Immature natural killer cell (primary cell): ENCODE measurements at places on chromosomes 3 and 15. TPM values are rescaled to one million over a fixed set of nuclear protein-coding genes. Genes with fewer than 3 reads are reported as not detected.

The ATXN7 gene
- polyA plus RNA-seq = 11.3 TPM

The AGBL1 gene
- polyA plus RNA-seq = not detected

- DNase-seq = no peak
These were observed 49.4 kb downstream of the CHCHD6 start for GRCh38 chr3:126753191-126754160.

DNA sequence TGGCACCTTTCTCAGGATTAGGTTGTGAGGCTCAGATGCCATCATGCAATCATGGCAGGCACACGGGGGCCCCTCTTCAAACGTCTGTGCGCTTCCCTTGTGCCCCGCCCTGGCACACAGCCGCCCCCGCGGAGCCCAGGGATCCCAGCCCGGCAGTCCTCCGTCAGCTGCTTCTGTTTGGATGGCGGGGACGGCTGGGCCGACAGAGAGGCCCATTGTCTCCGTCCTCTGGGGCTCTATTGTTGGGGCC, 849 bp upstream of the HDAC11 start:
- no peak for DNase-seq

DNA sequence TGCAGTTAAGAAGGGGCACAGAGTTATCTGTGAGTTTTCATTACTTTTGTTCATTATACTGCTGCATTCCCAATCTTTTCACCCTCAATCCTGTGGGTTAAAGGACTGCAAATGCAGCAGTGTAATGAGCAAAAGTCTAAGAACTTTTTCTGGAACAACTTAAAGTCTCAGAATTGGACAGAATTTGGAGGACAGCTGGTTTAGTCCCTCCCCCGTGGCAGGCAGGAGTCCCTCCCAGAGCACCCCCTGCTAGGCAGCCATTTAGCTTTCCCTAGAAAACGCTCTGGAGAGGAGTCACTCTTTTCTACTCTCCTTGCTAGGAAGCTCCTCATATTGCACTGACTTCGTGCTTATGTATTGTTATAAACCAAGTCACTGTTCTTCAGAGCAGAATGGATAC, 156.3 kb upstream of the UBE2E1 start:
- DNase-seq = no peak

- DNase-seq = no peak
These were observed 68.5 kb downstream of the PLCH1 start for GRCh38 chr3:155676252-155676981.

DNA sequence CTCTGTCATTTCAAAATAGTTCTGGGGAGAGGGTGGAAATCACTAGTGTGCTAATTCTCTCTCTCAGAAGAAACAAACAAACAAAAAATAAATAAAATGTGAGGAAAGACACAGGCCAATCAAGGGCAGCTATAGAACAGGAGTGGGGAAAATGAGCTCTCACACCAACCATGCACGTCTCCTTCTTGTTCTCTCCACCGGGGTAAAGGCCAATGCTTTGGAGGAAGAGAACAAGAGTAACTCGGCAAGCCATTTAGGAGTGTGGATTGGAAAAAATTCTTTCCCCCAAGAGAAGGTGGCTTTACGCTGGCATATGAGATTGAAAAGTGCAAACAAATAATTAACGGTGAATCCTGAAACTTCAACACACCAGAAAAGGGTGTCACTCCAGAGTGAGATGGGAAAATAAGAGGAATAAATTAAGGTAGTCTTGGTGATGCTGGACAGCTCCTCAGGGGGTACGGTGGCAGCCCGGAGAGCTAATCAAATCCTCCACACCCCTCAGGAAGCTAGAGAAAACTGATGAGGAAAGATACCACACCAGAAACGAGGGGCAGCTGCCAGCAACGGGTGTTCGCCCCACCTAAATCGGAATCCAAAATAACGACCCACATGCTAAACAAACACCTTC, 88.0 kb downstream of the RFTN1 start:
- DNase-seq = no peak

- no peak for DNase-seq
These were observed 107.6 kb upstream of the ZBTB20 start for GRCh38 chr3:115254492-115255196.

The STAG1 gene
- 22.6 TPM for polyA plus RNA-seq

- no peak for DNase-seq
These were observed 77.7 kb upstream of the NR2E3 start for GRCh38 chr15:71732636-71733035.

DNA sequence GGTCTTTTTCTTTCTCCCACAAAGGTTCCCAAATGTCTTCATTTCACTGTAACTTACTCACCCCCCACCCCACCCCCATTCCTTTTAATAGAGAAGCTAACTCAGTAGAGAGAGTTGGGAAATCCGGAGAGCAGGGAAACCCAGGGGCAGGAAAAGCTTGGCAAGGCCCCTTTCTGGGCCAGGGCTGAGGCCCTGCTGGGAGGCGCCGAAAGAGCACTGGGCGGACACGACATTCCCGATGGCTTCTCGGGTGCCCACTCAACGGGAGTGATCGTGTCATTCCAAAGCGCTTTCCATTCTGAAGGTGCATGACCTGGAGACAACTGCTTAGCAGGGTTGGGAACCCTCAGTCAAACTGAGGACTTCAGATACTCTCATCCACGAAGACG, 1.6 kb upstream of the DALRD3 start:
- no peak for DNase-seq

DNA sequence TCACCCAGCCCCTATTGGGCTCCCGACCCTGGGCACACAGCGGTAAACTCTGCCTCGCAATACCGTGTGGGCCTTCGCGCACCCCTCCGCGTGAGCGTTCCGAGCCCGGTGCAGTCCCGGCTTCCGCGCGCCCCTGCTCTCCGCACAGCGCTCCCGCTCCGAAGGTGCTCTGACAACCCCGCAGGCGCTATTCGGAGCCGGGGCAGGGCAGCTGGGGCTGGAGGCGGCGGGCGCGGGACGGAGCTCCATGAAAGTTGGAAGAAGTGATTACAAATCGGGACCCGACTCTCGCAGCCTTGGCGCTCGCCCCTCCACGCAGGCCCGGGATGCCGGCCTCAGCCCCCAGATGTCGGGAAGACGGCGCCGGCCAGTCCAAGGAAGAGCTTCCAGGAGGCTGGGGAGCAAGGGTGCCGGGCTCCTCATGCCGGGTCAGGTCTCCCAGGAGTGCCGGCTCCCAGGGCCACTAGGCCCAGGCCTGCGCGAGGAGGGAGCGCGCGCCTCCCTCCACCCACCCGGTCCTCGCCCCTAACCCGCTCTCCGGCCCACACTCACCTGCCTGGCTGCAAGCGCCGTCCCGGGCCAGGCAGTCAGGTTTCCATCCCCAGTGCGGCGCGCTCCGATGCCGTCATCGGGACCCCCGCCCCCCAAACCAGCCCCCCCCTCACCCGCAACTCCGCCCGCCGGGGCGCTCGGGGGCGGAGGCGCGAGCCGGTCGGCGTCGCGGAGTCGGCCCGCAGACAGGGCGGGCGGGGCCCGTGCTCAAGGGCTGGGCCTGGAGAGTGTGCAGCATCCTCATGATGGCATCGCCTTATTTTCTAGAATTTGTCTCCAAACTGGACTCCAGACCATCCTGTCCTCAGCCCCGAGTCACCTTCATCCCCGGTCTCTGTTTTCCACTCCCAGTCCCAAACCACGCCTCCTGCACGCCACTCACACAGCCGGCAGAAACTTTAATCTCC, at the start of gene KIF7:
Gene KIF7 (minus strand): TSS at position 621 of the 959 bp plus-strand sequence. CDS start 2,537 bp downstream, outside the sequence.
- DNase-seq = peak; percentile 38
